Mesendoderm (in vitro differentiated cells): ENCODE measurements at places on chromosomes 13 and 19.

GRCh38 chr13:109715902-109716301 is 70.5 kb downstream of the IRS2 start:
- peak; percentile 69 for DNase-seq

- DNase-seq: no peak
Measured at GRCh38 chr19:48502350-48503018, 9.2 kb downstream of the LMTK3 start.

DNA sequence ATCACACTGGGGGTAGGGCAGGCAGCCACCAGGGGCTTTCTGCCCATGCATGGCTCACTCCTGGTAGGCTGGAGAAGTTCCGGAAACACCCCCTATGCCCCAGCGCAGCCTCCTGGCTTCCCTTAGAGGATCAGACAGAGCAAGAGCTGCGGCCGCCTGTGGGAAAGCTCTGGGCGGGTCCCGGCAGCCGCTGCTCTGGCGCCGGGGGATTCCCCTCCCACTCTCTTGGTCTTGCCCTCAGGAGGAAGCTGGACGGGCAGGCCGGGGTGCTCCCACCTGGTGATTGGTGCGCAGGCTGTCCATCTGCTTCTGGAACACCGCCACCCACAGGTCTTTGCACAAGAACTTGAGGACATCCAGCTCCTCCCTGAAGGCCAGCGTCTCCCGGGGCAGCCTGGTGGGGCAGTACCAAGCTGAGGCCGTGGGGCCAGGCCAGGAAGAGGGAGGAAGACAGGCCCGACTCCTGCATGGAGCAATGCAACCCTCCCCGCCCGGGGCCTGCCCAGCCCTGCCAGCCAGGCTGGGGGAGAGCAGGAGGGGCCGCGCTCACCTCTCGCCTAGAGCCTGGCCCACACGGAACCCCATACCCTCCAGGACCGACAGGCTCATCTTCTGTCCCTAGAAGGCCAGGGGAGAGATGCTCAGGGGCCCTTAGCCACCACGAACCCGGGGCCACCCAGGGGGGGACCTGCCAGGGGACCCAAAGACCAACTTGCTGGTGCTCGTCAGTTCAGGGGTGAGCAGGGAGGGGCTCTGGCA is 4.0 kb upstream of the NKPD1 start:
- peak; percentile 87 for DNase-seq

- DNase-seq: peak; percentile 28
Measured at GRCh38 chr19:38255383-38256014, 675 bp downstream of the PPP1R14A start.

GRCh38 chr13:21434588-21434987 is 24.5 kb downstream of the ZDHHC20 start:
- no peak for DNase-seq

GRCh38 chr13:80901530-80901929 is 560.6 kb upstream of the SPRY2 start:
- DNase-seq: no peak

DNA sequence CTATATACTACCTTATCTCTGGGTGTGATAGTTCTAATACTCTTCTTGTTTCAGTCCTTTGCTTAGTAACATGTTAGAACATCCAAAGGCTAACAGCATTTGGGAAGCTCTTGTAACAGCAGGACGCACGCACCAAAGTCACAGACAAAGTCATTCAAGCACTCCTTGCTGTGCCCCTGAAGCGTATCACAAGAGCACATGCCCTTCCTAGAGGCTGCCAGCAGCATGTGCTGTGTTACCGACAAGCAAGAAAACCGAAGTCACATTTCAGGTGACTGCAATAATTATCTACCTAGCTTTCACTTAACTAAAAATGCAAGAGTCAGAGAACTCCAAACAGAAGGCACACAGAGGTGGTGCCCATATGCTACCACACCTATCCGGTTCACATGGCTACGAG is 194.1 kb downstream of the KLF12 start:
- peak; percentile 29 for DNase-seq

- peak; percentile 99 for DNase-seq
Measured at GRCh38 chr19:14536926-14537692, 7.7 kb downstream of the TECR start.
